Thyroid gland (tissue), 4 donors: ENCODE measurements at places on chromosomes 4 and X. TPM values are rescaled to one million over a fixed set of nuclear protein-coding genes. Genes with fewer than 3 reads are reported as not detected.

The HOPX gene
- total RNA-seq, result 287 TPM

DNA sequence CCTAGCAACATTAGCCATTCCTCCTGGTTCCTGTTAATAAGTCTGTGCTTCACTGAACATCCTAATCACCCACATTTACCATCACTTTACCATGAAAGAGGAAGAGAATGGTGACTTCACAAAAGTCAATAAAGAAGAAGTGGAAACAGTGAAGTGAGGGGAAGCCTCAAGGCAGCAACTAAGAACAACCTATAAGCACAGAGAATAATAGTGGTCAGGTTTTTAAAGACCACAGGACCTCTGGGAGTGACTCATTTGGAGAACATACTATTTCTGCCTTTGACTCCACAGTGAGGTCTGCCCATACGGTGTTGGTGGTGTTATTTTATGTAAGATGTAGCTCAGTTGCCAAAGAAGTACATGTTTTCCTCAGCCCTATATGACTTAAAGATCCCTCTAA is 86.0 kb upstream of the TET2 start:
- DNase-seq, result no peak
- no peaks in the 10 kb centered on the region for H3K27me3 ChIP-seq
- H3K4me1 ChIP-seq, result no peaks in the 10 kb centered on the region
- H3K36me3 ChIP-seq, result no peaks in the 10 kb centered on the region
- no peak overlapping the region for H3K27ac ChIP-seq
- H3K4me3 ChIP-seq, result no peak overlapping the region

DNA sequence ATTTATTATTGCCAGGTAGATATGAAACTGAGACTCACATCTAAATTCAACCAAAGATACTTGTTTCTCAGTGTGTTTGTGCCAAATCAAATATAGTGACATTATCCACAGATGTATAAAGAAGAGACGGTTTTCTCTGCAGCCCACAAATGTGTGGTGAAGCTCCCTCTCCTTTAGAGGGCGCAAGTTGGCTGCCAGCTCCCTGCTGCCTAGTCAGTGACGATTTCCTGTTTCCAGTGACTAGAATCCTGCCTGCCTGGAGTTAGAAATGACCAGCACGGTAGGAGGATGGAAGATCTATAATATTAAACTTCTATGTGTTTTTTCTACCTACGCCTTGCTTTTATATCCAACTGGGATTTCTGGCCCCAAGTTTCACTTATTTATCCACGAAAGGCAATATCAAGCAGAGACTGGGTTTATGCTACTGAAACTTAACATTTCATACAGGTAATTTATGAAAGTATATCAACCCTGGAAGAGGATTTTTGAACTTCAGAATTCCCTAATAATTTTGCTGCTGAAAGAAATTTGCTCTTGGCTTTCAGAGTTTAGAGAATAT is 1793.7 kb upstream of the TENM3 start:
- H3K4me1 ChIP-seq, result no peaks in the 10 kb centered on the region
- DNase-seq, result peak; percentile 10
- H3K4me3 ChIP-seq, result no peak overlapping the region

- H3K4me3 ChIP-seq, result no peak overlapping the region
- H3K27me3 ChIP-seq, result peaks cover 8% of the 10 kb centered on the region
- no peak for DNase-seq
- no peaks in the 10 kb centered on the region for H3K36me3 ChIP-seq
Observed at GRCh38 chr4:2049811-2050210, 9.3 kb upstream of the NAT8L start.
